Amniotic stem cell (primary cell): ENCODE measurements at places on chromosomes 5 and 9.

- DNase-seq, result no peak
Observed at GRCh38 chr5:115524199-115524847, 20.3 kb downstream of the FEM1C start.

DNA sequence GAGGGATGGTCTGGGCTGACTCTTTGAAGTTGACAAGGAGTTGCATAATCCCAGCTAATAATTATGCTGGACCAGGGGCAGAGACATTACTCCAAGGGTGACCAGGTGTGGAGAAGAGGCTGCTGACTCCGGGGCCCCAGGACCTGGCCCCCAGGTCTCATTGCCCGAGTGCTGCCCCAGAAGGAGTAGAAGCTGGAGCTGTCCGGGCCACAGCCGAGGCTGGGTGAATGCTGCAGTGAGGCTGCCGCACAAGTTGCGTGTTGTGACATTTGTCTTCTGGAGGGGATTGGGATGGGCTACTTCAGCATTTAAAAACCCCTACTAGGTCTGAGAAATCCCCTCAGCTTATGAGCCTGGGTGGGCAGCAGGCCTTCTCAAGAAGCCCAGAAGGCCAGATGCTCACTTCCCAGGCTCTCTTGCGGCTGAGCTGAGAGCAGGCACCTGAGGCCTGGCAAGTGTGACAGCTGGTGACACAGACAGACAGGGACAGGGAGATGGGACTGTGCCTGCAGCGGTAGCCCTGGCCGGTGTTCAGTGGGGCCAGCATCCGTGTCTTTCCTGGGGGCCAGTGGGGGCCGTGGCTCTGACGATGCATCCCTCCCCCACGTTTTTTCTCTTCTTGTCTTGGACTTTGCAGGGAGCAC is 122.8 kb downstream of the KCNIP1 start:
- DNase-seq, result no peak

DNA sequence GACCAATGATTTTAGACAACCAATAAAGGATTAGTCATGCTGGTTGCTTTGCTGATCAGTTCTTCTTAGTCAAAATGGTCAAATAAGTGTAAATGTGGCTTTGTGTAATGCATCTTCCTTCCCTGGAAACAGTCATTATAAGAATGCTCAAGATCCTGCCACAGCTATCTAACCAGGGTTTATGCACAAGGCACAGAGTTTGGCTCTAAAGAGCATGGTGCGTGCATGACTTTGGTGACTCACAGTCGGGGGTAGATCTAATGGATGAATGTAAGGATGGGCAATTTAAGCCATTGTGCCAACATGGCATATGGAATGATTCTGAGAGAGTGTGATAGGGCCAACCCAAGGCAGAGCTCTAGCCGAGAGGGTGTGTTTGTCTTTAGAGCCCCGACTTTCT is 6.5 kb downstream of the LIX1 start:
- DNase-seq, result no peak

DNA sequence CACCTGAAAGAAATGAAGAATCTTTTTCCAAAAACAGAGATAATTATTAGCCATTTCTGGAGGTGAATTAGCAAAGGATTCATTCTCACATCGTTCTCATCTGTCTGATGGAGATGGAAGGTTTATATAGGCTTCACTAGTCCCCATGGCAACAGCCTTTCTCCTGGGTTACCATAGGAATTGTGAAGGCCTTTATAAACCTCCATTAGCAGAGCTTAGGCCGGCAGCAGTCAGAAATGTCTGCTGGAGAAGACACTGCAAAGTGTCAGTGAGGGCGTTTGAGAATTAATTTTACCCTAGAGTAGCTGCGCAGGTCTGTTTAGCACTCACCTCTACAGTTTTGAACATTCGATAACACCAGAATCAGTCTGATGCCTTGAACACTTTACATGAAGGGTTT is 290.4 kb upstream of the NR4A3 start:
- no peak for DNase-seq

- no peak for DNase-seq
Observed at GRCh38 chr5:58988938-58989337, 406.1 kb downstream of the RAB3C start.

GRCh38 chr5:139759219-139759721 is 36.3 kb upstream of the PSD2 start:
- DNase-seq, result no peak

DNA sequence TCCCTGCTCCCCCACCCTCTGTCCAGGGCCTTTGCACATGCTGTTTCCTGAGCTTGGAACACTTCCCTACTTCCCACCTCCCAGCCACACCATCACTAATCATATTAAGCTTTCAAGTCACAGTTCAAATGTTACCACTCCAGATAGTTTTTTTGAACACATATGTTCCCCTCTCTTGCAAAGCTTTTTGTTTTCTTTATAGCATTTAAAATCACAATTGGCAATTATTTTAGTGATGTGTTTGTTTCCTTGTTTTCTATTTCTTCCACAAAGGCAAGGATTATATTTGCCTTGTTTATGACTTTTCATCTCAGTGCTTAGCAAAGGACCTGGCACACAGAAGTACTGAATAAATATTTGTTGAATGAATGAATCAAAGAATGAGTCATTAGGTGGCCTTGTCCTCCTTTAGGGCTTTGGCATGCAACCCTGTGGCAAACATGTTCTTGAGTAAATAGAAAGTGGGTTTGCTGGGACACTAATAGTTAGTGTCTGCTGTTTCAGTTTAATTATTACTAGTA is 386.8 kb downstream of the FGF10 start:
- DNase-seq, result no peak

DNA sequence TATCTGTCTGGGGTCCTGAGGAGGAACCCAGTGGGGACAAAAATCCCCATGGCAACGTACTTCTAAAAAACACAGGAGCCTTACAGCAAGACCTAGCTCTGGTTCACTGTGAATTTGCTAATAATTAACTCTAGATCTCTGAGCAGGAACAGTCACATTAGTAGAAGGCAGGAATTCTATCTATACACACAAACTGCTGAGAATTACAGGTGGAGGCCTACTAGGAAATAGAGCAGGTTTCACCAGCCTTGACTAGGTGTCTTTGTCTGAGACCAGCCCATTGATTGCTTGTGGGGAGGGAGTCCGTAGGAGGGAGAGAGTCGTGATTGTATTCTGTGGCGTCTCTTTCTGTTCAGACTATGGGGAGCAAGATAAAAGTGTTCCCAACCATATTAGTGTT is 44.8 kb downstream of the PRLR start:
- DNase-seq, result no peak

- no peak for DNase-seq
Observed at GRCh38 chr5:143679777-143680176, 132.2 kb upstream of the HMHB1 start.

DNA sequence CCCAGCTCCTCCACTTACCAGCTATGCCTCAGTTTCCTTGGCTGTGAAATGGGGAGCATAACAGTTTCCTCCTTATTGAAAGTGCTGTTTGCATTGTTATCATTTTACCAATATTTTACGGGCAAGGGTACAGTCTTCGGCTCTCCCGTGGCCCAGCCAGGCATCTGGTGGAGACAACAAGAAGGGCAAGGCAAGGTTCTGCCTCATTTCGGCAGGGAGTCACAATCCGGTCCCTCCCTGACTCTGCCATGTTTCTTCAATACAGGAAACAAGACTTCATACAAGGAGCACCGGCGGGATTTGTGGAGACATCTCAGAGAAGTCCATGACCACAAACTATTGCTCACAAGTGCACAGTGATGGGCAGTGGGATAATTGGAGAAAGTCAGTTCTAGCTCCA is 174.0 kb downstream of the FGF18 start:
- no peak for DNase-seq
